ENCODE measurements at places on chromosomes 7 and 10.

DNA sequence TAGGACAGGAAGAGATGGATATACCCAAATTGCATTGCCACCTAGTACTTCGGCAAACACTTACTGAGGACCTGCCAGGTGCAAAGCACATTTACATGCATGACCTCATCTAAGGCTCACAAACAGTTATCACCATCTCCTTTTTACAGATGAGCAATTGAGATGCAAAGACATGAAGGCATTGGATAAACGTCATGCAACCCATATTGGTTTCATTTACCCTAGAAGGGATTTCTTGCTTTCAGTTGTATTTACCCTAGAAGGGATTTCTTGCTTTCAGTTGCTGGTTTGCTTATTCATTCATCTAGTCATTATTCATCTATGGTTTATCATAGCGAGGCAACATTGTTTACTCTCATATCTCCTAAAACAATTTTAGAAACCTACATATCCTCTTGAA is 52.2 kb downstream of the STEAP1B start:
- DNase-seq, result peak; percentile 83

- DNase-seq, result no peak
Measured at GRCh38 chr10:129530581-129530980, 63.5 kb downstream of the MGMT start.

GRCh38 chr10:124011464-124011863 is 81.9 kb downstream of the CHST15 start:
- DNase-seq, result no peak

- no peak for DNase-seq
Measured at GRCh38 chr10:114541081-114541796, 116.8 kb downstream of the ABLIM1 start.

DNA sequence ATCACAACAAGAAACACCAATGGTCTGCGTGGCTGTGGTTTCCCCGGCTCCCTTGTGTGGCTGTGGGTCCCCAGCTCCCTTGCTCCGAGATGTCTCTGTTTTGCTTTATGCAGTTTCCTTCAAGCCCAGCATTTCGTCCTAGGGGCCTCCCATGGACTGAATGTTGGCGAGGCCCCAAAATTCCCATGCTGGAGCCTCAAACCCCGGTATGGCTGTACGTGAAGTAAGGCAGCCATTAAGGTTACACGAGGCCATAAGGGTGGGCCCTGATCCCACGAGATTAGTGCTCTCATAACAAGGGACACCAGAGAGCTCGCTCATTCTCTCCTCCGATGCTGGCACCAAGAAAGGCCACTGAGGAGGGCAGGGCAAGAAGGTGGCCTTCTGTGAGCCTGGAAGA is 44.6 kb downstream of the INSIG1 start:
- DNase-seq, result no peak

GRCh38 chr10:37734971-37735370 is 122.4 kb downstream of the ZNF248 start:
- no peak for DNase-seq

DNA sequence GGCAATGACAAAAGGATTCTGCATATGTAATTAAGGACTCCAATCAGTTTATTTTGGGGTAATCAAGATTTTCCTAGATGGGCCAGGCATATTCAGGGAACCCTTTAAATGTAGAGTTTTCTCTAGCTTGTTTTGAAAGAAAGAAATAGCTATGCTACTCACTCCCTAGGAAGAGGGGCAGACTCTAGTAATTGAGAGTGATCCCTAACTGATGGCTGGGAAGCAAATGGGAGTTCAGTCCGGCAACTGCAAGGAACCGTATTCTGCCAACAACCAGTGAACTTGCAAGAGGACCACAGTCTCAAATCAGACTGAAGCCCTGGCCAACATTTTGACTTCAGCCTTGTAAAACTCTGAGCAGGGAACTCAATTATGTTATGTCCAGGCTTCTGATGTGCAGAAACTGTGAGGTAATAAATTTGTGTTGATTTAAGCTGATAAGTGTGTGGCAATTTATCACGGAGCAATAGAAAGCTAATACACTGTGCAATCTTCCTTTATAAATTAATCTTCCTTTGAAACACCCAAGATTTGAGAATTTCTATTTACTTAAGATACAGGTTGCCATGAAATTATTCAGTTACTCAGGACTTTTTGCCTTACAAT is 14.0 kb downstream of the AOAH start:
- DNase-seq, result no peak

GRCh38 chr7:13078105-13078504 is 390.7 kb downstream of the ARL4A start:
- no peak for DNase-seq

- DNase-seq, result peak; percentile 60
Measured at GRCh38 chr7:95527033-95527775, 41.5 kb downstream of the ASB4 start.

DNA sequence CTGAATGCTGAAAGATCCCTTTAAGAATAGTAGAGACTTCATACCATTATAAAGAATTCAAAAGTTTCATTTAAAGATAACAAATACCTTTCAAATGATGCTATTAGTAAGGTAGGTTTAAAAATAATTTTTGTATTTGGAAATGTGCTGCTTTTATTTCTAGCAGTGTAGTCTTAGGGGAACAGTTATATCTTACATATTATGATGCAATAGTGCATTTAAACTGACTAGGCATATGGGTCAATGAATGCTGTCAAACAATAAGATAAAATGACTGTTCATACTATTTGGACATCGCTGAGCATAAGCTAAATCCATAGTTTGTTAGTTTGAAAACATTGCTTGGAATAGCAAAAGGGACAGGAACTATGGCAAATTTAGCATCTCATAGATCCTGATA is 354.8 kb upstream of the SEMA3A start:
- DNase-seq, result no peak

GRCh38 chr10:33052263-33052875 is 94.3 kb upstream of the ITGB1 start:
- no peak for DNase-seq

- DNase-seq, result no peak
Measured at GRCh38 chr10:63919575-63920279, 398.5 kb downstream of the REEP3 start.

DNA sequence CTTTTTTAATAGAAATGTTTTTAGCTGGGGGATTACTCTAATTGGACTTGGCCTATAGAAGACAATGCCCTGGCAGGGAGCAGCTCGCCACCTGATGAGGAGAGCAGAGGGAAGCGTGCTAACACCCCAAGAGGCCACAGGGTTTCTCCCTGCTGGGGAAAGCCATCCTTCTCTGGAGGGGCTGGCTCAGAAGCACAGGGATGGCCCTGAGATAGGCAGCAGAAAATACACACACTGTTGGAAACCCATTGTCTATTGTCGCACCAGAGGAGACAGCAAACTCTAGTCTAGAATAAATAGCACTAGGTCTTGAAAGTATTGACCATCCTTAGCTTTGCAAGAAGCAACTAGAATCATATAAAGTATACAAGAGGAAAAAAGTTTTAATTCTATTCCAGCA is 5.4 kb downstream of the COBL start:
- peak; percentile 64 for DNase-seq

Data from NCI-H345 (cell line).